ENCODE measurements at places on chromosomes 2 and 18.

GRCh38 chr2:161971551-161971950 lies 102.5 kb downstream of the DPP4 start:
- no peak for DNase-seq

DNA sequence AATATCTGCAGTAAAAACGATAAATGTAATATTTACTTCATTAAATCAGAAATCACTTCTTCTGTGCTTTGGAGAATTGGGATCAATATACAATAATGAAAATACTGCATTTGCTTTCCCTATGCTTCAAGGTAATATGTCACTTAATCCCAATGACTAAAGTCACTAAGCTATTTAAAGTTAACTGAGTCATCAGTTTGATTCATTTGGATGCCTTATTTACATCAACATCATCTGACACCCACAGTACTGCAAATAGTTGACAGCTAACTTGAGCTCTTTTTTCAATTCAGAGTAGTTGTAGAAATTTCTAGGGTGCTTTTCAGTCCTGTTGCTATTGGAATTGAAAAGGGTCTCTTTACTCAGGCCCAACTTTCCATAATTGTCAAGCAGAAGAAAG lies 776.9 kb upstream of the FSHR start:
- no peak for DNase-seq

- DNase-seq = no peak
Observed at GRCh38 chr2:174977364-174977763, 27.8 kb downstream of the CHN1 start.

GRCh38 chr18:8709248-8710059 lies 4.1 kb downstream of the MTCL1 start:
- DNase-seq = no peak

DNA sequence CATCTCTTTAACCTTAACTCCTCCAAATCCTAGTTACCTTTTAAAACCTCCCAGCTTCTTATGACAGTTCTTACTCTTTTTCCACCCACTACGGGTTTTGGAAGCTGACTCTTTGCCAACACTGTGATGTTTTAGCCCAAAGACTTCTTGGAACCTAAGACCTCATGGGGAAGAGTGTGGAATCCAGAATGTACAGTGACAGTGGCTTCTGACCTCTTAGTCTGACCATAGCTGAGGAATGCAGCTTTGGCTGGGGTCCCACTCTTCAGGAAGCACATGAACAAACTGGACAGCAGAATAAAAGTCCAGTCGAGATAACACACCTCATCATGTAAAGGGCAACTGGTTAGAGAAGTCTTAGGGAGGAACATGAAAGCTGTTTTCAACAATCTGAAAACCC lies 161.1 kb upstream of the PKDCC start:
- DNase-seq = peak; percentile 22

- peak; percentile 19 for DNase-seq
Observed at GRCh38 chr2:121776361-121776760, 20.9 kb downstream of the TSN start.

DNA sequence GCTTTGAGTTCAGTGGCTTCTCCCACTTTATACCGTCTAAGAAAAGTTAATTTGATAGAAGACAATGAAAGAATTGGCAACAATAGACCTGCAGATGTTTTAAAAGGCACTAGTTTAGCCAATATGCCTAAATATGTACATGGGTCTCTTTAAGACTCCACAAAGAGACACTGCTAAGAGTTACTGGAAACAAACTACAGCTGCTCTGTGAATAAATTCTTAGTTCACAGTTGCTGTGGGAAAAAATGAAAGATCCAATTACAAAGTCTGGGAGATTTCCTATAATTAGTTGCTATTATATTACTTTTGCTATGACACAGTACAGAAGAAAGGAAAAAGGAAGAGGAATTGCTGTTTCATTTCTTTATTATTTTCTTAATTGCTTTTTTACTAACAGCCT lies 34.3 kb downstream of the SCN9A start:
- no peak for DNase-seq

Data from cardiac fibroblast (primary cell).